Stimulated activated CD4-positive, alpha-beta T cell treated with anti-CD3 and anti-CD28 coated beads, Interleukin-4, amount 100 ng/mL, for 4 hours (primary cell): ENCODE measurements at places on chromosomes 2 and 18.

GRCh38 chr18:42861271-42861670 lies 254.2 kb downstream of the RIT2 start:
- DNase-seq: no peak

DNA sequence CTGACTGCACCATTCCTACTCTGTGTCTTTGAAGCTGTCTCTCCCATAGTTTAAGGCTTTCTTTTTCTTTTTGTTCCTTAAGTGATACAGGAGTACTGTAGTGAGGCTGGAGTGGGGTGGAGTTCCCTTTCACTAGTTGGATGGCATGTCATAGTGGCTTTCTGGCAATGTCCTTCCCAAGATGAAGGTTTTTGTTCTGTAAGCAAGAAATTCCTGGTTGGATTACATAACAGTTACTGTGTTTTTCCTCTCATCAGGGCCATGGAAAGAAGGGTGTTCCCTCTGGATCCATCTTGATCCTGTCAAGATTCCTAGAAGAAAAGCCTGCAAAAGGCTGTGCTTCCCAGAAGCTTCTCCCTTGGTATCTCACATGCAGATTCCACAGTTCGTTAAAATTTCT lies 84.2 kb downstream of the ACKR3 start:
- DNase-seq: no peak

DNA sequence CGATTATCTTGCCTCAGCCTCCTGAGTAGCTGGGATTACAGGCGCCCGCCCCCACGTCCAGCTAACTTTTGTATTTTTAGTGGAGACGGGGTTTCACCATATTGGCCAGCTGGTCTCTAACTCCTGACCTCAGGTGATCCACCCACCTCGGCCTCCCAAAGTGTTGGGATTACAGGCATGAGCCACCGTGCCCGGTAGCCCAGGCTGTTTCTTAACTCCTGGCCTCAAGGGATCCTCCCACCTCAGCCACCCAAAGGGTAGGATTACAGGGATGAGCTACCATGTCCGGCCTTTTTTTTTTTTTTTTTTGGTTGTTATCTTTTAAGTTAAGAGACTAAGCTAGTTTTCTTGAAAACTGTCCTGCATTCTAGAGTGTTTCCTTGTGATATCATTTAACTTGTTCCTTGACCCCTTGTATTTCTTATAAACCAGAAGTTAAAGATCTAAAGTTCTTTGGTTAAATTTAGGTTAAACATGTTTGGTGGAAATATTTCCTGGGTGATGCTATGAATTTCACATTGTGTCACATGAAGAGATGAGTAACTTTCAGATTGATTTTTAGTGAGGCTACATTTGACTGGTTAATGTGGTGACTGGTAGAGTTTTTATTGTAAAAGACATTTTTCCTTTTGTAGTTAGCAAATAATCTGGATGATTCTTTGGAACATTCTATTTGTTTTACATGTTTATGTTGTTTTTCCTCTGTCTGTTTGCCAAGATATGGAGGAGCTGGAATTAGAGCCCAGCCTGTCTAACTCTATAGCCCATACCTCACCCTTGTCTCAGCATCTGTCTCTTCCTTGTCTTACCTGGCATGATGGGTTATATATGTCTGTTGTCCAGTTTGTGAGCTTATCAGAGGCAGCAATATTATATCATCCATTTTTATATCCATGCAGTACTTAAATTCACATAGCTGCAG lies 5.2 kb downstream of the NCAPH start:
- DNase-seq: no peak

DNA sequence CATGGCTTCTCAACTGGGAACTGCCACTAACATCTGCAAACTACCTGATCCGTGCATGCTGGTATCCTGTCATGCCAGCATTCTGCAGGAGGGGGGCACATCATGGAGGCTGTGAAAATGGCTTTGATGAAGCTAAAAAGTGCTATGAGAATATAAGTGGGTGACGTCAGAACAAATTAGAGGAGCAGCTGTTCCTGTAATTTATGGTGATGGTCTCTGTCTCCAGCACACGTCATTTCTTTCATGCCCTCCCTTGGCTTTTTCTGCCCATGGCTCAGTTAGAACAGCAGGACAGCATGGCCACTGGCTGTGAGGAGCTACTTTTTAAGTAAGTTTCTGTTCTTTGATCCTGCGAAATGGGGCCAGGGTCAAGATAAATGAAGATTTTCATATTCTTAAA lies 466.3 kb downstream of the THSD7B start:
- no peak for DNase-seq

DNA sequence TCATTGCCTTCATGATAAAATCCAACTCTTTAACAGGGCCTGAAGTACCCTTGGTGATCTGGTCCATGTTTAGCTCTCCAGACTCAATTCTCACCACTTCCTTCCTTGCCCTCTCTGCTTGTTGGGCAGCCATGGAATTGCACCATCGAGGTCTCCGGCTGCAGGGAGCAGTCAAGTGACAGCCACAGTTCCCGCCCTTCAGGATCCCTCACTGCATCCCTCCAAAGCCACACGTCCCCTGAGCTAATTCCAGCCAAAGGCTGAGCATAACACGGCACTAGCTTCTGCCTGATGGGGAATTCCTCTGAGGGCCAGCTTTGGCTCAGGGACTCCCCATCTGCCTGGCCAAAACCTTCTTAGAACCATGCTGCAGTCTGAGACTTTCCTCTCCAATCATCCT lies 47.4 kb upstream of the SLC1A4 start:
- no peak for DNase-seq

DNA sequence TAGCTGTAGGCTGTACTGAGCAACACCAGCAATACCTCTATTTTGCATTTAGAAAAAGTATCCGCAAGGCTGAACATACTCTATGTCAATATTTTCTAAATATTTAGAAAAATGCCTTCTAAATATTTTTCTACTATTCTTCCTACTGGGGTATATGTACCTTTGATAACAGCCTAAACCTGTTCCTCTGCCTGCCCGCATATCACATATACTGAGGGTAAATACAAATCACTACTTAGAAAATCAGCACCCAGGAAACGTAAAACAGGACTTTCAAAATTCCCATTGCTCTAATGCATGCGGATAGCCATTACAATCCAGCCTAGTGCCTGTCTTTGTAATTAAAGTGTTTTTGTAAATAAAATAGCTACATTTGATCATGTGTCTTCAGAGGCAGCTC lies 56.1 kb downstream of the NCKAP5 start:
- no peak for DNase-seq

GRCh38 chr18:46754188-46754587 lies 2.7 kb downstream of the ST8SIA5 start:
- DNase-seq: no peak

DNA sequence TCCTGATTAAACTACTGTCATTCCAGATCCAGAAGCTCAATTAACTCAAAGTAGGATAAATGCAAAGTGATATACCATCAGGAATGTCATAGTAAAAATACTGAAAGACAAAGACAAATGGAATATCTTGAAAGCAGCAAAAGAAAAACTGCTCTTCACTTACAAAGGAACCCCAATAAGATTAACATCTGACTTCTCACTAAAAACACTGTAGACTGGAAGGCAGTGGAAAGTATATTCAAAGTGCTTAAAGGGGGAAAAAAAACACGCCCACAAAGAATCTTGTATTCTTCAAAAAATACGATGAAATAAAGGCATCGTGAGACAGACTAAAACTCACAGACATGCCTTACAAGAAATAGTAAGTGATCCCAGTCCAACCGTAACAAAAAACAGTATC lies 195.7 kb downstream of the DOK6 start:
- DNase-seq: no peak

GRCh38 chr2:117935954-117936353 lies 77.9 kb downstream of the CCDC93 start:
- DNase-seq: no peak

GRCh38 chr18:54223568-54224241 lies 764 bp downstream of the MBD2 start:
- peak; percentile 42 for DNase-seq

GRCh38 chr2:3683748-3684454 lies 19.5 kb upstream of the DCDC2C start:
- DNase-seq: no peak

GRCh38 chr18:68588169-68588568 lies 126.7 kb downstream of the TMX3 start:
- DNase-seq: no peak

GRCh38 chr2:131418625-131419024 lies 54.7 kb upstream of the RAB6D start:
- no peak for DNase-seq

DNA sequence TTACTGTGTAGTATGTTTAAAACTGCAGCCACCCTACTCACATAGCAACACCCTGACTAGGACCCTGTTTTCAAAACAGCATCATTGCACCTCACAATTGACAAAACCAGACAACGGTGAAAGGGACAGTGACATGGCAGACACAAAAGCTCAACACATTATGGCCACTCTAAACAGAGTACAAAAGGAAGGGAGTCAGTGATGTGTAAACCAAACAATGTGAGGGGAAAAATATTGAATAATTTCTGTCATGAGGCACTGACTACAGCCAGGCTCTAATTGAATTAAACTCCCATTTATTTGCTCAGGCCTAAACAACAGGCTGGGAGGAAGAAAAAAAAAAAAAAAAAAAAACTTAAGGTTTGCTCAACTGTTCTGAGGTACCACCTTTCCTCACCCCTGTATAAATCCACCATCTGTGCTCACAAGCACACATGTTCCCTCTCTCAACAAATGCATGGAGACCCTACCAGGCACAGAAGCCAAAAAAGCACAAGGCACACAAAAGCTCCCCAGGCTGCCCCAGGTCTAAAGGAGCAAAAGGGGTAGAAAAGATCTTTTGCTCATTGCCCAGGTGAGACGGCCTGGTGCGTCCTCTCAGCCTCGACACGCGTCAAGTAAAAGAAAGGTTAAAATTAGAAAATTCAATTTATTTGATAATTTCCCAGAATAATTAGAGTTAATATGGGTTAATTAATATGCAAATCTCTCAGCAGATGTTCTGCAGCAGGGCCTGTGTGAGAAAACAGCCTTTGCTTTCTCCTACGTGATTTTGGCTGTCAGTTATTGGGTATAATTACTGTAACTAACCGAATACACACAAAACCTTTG lies 80.9 kb downstream of the ZEB2 start:
- no peak for DNase-seq

DNA sequence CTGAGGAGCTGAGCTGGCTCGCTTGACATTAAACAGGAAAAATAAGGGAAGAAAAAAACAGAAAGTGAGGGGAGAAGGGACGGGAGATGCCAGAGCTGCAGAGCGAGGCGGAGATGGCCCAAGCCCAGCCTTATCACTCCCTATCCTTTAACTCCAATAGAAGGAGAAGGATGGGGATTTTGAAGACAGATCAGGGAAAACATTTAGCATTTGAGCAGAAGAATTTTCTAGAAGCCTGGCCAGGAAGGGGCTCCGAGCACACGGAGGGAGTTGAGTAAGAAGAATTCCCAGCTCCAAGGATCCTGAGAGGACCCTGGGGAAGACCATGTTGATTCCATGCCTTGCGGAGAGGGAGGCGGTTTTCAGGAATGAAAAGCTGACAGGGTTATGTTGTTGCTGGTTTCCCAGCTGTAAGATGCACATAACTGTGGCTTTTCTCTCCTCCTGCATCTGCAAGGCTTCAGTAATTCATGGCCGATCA lies 35.6 kb downstream of the TWIST2 start:
- DNase-seq: no peak

- DNase-seq: no peak
These were observed 127.7 kb upstream of the SLC14A2 start for GRCh38 chr18:45487581-45487980.

- no peak for DNase-seq
These were observed 29.3 kb downstream of the COX7A2L start for GRCh38 chr2:42331569-42332284.

- DNase-seq: no peak
These were observed 77.9 kb upstream of the DOCK10 start for GRCh38 chr2:225120186-225120585.

GRCh38 chr2:239820836-239821693 lies 204.1 kb downstream of the NDUFA10 start:
- no peak for DNase-seq

GRCh38 chr2:181312515-181312927 lies 144.7 kb upstream of the ITGA4 start:
- peak; percentile 14 for DNase-seq

DNA sequence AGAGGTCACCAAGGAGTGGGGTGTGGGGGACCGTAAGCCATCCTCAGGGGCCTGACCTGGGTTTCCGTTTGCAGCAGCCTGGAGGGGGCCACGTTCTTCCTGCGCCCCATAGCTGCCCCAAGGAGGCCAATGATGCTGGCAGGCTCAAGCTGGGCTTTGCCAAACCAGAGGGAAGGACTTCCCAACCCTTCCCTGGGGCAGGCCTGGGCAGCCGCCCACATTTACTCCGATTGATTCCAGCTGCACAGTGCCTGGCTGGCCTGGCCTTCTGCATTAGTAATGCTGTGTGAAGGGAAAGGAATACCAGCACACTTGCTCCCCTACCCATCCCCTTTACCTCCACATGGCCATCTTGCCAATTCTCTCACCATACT lies 360.6 kb upstream of the SLC14A2 start:
- DNase-seq: no peak

GRCh38 chr2:25331686-25332365 lies 9.9 kb downstream of the DNMT3A start:
- DNase-seq: peak; percentile 87

- no peak for DNase-seq
These were observed 48.9 kb upstream of the NABP1 start for GRCh38 chr2:191629001-191629453.

DNA sequence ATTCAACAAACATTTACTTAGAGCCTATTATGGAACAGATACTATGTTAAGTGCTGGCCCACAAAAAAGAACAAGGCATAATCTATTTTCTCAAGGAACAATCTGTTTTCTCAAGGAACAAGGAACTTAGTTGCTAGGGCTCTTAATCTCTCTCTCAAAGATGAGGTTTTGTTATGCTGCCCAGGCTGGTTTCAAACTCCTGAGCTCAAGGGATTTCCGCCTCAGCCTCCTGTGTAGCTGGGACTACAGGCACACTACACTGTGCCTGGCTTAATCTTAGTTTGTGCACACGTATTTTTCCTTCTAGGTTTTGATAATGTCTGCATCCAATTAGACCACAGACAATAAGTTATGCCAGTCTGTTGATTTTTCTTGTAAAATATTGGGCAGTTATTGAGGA lies 89.5 kb downstream of the PTH2R start:
- DNase-seq: no peak

DNA sequence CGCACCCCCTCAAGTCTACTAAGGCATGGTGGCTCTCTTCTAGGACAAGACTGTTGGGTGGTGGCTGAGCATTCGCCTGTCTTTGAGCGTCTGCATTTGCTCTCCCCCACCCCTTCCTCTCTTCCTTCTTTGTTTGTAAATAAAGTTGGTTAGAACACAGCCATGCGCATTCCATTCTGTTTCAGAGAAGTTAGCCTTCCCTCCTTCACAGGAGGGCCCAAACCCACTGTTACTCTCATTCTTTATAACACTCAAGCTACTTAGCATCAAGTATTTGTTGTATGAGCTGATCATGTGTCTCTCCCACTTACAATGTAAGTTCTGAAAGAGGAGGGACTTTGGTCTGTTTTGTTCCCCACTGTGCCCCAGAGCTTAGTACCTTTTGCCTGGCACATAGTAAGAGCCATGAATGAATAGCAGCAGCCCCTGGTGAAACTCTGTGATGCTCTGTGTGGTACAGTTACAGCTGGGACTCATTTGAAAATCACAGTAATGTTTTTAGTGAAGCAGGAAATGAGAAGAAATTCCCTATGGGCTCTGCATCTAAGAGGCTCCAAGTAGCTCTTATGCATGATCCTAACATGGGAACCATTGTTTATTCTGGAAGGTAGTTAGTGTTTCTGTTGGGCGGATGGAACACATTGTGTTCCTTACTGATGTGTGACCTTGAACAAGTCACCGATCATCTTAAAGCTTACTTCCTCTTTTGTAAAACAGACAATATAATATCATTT lies 7.7 kb downstream of the MGAT5 start:
- no peak for DNase-seq
